ENCODE measurements at places on chromosomes 13 and 19. TPM values are rescaled to one million over a fixed set of nuclear protein-coding genes. Genes with fewer than 3 reads are reported as not detected.

EDDM13 gene
- total RNA-seq, result not detected

USE1 gene
- total RNA-seq, result 14.4 TPM

GRCh38 chr19:7670150-7670783 lies 1.4 kb downstream of the RETN start:
- DNase-seq, result peak; percentile 80

- DNase-seq, result peak; percentile 69
Measured at GRCh38 chr19:5484398-5485285, 29.4 kb downstream of the ZNRF4 start.

DNA sequence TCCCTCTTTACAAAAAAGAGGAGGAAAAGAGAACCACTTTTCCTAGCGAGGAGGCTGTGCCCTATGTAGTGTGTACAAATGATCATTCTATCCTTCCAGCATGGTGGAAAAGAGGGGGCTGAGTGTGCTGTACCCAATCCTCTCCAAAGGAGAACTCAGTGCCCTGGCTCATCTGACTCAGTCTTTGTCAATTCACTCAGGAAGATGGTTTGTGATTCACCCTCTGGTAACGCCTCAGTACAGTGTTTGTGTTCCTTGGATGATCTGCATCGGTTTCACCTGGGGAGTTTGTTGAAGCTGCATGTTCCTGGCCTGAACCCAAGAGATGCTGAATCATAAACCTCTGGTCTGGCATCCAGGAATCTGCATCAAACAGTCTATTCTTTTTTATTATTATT lies 18.3 kb upstream of the ENOX1 start:
- DNase-seq, result peak; percentile 47

GRCh38 chr19:6076675-6077463 lies 33.4 kb downstream of the RFX2 start:
- no peak for DNase-seq

- no peak for DNase-seq
Measured at GRCh38 chr13:91667486-91667885, 269.1 kb downstream of the GPC5 start.

Measured in H7 (cell line).